HT-29 (cell line): ENCODE measurements at places on chromosomes 3 and 15. TPM values are rescaled to one million over a fixed set of nuclear protein-coding genes. Genes with fewer than 3 reads are reported as not detected.

The MED12L gene
- 0.03 TPM in 1 of 2 replicates, not detected in the other for total RNA-seq

The KLF15 gene
- 8.2 and 12.8 TPM in 2 replicates for total RNA-seq

The C3orf18 gene
- total RNA-seq, result 0.33 and 0.44 TPM in 2 replicates

The OR5K4 gene
- not detected in 2 replicates for total RNA-seq

The NT5DC2 gene
- 119 and 120 TPM in 2 replicates for total RNA-seq

The TSEN2 gene
- total RNA-seq, result 20.8 and 22.5 TPM in 2 replicates

The LYZL4 gene
- not detected in 2 replicates for total RNA-seq

The ZIC1 gene
- not detected in 2 replicates for total RNA-seq

The CEMIP gene
- 7.3 and 9.4 TPM in 2 replicates for total RNA-seq

The INSYN1 gene
- total RNA-seq, result not detected in 2 replicates

The SPG21 gene
- 91.2 and 101 TPM in 2 replicates for total RNA-seq

The PDZRN3 gene
- total RNA-seq, result 4.6 and 5.6 TPM in 2 replicates

The SEMA3G gene
- 0.15 and 0.31 TPM in 2 replicates for total RNA-seq

The FGD5 gene
- not detected in 2 replicates for total RNA-seq

The ZBED2 gene
- total RNA-seq, result 0.05 TPM in 1 of 2 replicates, not detected in the other

The GHSR gene
- not detected in 2 replicates for total RNA-seq

The FRMD5 gene
- total RNA-seq, result 4.3 and 5.8 TPM in 2 replicates

The SLC38A3 gene
- total RNA-seq, result 0.70 TPM in 1 of 2 replicates, not detected in the other

The TTLL13 gene
- 0.03 and 0.28 TPM in 2 replicates for total RNA-seq

The PLSCR4 gene
- 0.97 and 2.2 TPM in 2 replicates for total RNA-seq

The PPARG gene
- 60.2 and 64.8 TPM in 2 replicates for total RNA-seq

The TUSC7 gene
- total RNA-seq, result not detected in 2 replicates

The DNASE1L3 gene
- total RNA-seq, result not detected in 2 replicates

The MESP2 gene
- 0.15 TPM in 1 of 2 replicates, not detected in the other for total RNA-seq

The DCLK3 gene
- total RNA-seq, result not detected in 2 replicates
